HCT116 (cell line): ENCODE measurements at places on chromosomes 4 and X. TPM values are rescaled to one million over a fixed set of nuclear protein-coding genes. Genes with fewer than 3 reads are reported as not detected.
A peak's percentile ranks its signal among the peaks of the same experiment; 100 is the strongest.

GRCh38 chr4:156870131-156870530 is 101.5 kb downstream of the PDGFC start:
- no peaks in the 10 kb centered on the region for H3K4me1 ChIP-seq
- H3K27ac ChIP-seq = no peak overlapping the region
- no peak overlapping the region for H3K4me3 ChIP-seq
- no peak for DNase-seq
- H3K36me3 ChIP-seq = no peaks in the 10 kb centered on the region

DNA sequence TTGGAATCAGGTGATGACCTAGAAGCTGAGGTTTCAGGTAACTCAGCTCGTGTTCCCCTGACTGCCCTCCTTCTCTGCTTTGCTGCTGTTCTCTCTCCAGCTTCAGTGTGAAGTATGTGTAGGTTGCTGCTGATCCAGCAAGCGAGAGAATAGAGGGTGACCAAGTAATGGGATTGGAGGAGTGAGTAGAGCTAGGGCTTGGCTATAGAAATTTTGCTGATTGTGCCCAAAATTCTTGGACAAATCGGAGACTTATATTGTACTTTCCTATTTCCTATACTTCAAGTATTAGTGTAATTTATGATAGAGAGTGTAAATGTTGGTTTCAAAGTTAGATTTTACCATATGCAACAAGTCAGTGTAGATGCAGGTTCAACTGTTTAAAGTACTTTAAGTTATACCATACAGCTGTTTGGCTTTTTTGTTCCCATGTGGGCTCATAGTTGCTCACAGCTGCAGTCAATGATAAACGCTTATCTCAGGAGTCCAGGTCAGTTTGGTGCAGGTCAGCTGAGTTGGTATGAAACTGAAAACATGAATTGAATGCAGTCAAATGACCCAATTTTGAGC is 48.0 kb downstream of the RAPGEF2 start:
- no peak for DNase-seq
- H3K27ac ChIP-seq = no peak overlapping the region
- 0 out of 2 replicates have a peak, but pooled peaks cover 3% of the 10 kb centered on the region for H3K4me1 ChIP-seq
- H3K4me3 ChIP-seq = no peak overlapping the region
- no peaks in the 10 kb centered on the region for H3K27me3 ChIP-seq

GRCh38 chr4:119946359-119946758 is 120.3 kb downstream of the MAD2L1 start:
- H3K36me3 ChIP-seq = no peaks in the 10 kb centered on the region
- no peaks in the 10 kb centered on the region for H3K4me1 ChIP-seq
- H3K27me3 ChIP-seq = no peaks in the 10 kb centered on the region
- no peak overlapping the region for H3K4me3 ChIP-seq
- no peak overlapping the region for H3K27ac ChIP-seq

GRCh38 chr4:623914-624566 is 1.3 kb upstream of the PDE6B start:
- H3K4me1 ChIP-seq = no peaks in the 10 kb centered on the region
- no peaks in the 10 kb centered on the region for H3K36me3 ChIP-seq
- H3K4me3 ChIP-seq = no peak overlapping the region
- DNase-seq = no peak

DNA sequence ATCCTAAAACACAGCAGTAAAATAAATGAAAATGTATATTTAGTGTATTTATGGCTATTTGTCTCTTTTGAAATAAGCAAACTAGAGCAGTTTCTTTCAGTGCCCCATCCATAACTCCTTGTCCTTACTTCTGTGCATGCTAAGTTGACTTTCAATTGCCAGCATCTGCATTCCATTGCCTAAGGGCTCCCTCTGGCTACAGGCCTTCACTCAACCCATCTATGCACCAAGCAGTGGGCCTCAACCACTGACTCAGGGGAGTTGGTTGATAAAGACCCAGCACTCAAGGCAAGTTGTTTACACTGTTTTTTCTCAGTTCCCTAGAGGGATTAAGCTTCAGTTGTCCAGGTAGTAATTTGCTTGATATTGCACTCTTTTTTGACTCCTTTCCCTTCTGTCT is 265.7 kb downstream of the IQCM start:
- no peak overlapping the region for H3K4me3 ChIP-seq
- no peak for DNase-seq
- no peaks in the 10 kb centered on the region for H3K4me1 ChIP-seq
- no peaks in the 10 kb centered on the region for H3K27me3 ChIP-seq
- no peak overlapping the region for H3K27ac ChIP-seq
- no peaks in the 10 kb centered on the region for H3K36me3 ChIP-seq

DNA sequence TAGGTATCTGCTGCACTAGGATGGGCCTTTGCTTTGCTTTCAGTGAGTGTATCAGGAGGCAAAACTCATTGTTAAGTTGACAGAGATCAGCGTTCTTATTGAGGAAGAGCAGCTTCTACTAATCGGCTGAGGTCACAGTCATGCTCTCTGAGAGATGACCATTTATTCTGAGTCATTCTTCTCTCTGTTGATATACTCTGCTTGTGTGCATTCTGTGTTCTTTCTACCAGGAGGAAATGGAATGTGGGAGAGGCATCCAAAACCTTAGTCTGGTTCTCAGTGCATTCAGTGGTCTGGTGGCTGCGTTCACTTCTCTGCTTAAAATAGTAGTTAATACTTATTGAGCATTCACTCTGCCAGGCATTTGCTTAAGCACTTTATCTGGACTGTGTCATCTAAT is 66.2 kb downstream of the RRAGB start:
- H3K27me3 ChIP-seq = no peaks in the 10 kb centered on the region
- H3K36me3 ChIP-seq = no peaks in the 10 kb centered on the region
- no peak for DNase-seq
- no peaks in the 10 kb centered on the region for H3K4me1 ChIP-seq
- H3K27ac ChIP-seq = no peak overlapping the region
- H3K4me3 ChIP-seq = no peak overlapping the region

- H3K36me3 ChIP-seq = no peaks in the 10 kb centered on the region
- DNase-seq = no peak
- H3K4me1 ChIP-seq = no peaks in the 10 kb centered on the region
- H3K27ac ChIP-seq = no peak overlapping the region
Measured at GRCh38 chrX:132088864-132089263, 39.0 kb downstream of the FRMD7 start.

GRCh38 chrX:116306218-116306617 is 130.2 kb upstream of the SLC6A14 start:
- no peaks in the 10 kb centered on the region for H3K4me1 ChIP-seq
- no peak overlapping the region for H3K27ac ChIP-seq
- no peaks in the 10 kb centered on the region for H3K36me3 ChIP-seq
- no peak overlapping the region for H3K4me3 ChIP-seq

DNA sequence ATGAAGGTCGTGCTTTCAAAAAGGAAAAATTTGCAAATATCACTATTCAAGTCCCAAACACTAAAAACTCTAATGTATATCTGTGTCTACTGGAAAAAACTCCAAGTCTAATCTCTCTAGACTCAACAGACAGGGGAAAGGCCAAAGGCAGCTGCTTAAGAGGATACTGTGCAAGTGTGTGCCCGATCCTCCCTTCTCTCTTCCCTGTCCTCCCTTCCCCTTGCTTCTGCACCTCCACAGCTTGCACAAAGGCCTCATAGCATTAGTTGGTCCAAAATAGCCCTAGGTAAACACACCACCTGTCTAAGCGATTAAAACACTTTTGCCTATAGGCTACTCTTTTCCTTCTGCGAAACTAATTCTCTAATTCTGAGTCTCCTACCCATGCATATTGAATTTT is 10.6 kb downstream of the C4orf54 start:
- no peak overlapping the region for H3K27ac ChIP-seq
- H3K4me3 ChIP-seq = no peak overlapping the region
- no peaks in the 10 kb centered on the region for H3K27me3 ChIP-seq
- no peaks in the 10 kb centered on the region for H3K36me3 ChIP-seq
- DNase-seq = no peak

- H3K27me3 ChIP-seq = no peaks in the 10 kb centered on the region
- peaks cover 30% of the 10 kb centered on the region for H3K4me1 ChIP-seq
- H3K4me3 ChIP-seq = no peak overlapping the region
- H3K27ac ChIP-seq = no peak overlapping the region
Measured at GRCh38 chr4:6710996-6711395, 1.3 kb upstream of the MRFAP1L1 start.

DNA sequence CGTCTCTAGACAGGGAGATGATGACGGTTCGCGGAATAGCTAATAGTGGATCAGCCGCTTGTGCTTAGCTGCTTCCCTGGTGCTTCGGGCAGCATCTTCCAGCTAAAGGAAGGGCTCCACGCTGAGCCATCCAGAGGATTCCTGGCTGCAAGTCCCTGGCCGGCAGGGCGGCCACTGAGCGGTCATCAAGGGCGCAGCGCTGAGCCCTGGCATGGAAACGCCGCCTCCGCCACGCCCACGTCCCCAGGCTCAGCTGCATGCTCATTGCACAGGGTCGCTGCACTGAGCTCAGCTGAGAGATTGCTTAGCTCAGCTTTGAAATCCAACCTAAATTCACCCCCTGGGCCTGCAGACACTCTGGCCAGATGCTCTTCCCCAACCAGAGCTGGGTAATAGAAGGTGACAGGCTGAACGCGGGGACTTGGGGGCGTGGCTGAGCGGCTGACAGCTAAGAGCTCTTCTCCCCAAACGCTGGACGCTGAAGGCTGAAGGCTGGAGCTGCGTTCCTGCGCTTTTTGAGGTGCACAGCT is 118.2 kb upstream of the KIT start:
- DNase-seq = no peak
- H3K4me1 ChIP-seq = peaks cover 3% of the 10 kb centered on the region; the same call in 1 of the 2 replicates
- H3K27ac ChIP-seq = no peak overlapping the region
- no peaks in the 10 kb centered on the region for H3K36me3 ChIP-seq
- no peak overlapping the region for H3K4me3 ChIP-seq

GRCh38 chr4:146165840-146166239 is 9.7 kb upstream of the LSM6 start:
- no peak overlapping the region for H3K4me3 ChIP-seq
- H3K4me1 ChIP-seq = no peaks in the 10 kb centered on the region
- H3K27me3 ChIP-seq = no peaks in the 10 kb centered on the region
- H3K36me3 ChIP-seq = no peaks in the 10 kb centered on the region
- H3K27ac ChIP-seq = no peak overlapping the region

GRCh38 chrX:15664487-15665444 is at the start of gene CLTRN:
Gene CLTRN (minus strand): TSS chrX:15664805. CDS start chrX:15664775, 30 bp downstream.
- no peak for DNase-seq
- no peak within 1 kb of the TSS for H3K4me3 ChIP-seq
- H3K27me3 ChIP-seq = no peaks in the 10 kb centered on the region

DNA sequence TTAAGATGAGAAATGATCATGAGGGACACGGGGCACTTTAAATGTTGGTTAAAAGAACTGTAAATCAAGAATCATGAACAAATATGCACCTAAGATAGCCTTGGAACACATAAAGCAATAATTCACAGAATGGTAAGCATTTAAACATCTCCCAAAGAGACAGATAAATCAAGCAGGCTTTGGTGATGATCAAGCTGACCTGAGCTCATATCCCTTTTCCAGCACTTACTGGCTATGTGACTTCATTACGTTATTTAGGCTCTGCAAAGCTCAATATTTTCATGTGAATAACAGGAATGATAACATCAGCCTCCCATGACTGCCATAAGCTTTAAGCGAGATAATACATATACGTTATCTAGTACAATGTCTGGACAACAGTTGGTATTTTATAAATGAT is 54.9 kb downstream of the CHRNA9 start:
- H3K36me3 ChIP-seq = no peaks in the 10 kb centered on the region
- no peak overlapping the region for H3K4me3 ChIP-seq
- H3K4me1 ChIP-seq = no peaks in the 10 kb centered on the region
- no peak for DNase-seq
- H3K27me3 ChIP-seq = no peaks in the 10 kb centered on the region

- DNase-seq = peak; percentile 50
- no peak overlapping the region for H3K4me3 ChIP-seq
- no peaks in the 10 kb centered on the region for H3K36me3 ChIP-seq
- no peaks in the 10 kb centered on the region for H3K27me3 ChIP-seq
- no peaks in the 10 kb centered on the region for H3K4me1 ChIP-seq
Measured at GRCh38 chr4:94127707-94128328, 79.8 kb upstream of the SMARCAD1 start.

DNA sequence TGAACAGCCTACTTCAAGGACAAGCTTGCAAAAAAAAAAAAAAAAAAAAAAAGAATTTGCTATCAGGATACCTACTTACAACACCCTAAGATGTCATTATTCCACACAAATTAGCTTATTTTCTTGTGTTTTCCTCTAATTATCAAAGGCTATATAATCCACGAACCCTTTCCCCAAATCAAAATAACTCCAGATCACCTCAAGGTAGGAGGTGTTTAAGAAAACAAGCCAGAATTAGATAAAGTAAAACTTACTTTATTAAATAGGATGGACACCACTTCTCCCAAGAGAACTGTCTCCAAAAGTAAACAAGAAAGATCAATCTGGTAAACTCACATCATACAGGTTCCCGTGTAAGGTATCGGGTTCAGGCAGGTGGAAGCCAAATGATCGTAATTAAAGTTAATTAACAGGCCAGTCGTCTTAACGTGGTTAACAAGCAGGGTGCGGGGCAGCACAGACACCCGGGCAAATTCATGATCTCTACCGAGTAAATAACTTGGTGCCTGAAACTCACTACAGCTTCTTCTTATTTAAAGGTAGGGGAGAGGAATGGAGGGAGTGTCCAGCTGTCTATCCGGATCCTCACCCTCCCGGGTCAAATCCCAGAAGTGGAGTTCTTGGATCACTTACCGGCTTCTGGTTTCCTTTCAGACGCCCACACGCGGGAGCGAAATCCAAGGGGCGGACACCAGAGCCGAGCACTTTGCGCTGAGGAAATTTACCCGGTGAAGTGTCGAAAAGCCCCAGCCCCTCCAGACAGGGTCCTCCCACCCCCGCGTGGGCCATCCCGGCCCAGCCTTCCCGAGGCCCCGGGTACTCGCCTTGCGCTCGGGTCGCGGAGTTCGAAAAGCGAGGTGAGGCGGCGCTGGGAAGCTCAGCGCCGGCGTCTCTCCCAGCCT is 708 bp downstream of the ARAP2 start:
- H3K4me3 ChIP-seq = peak overlapping the region; percentile 78
- H3K27ac ChIP-seq = peak overlapping the region; percentile 88
- peaks cover 4% of the 10 kb centered on the region; the same call in 1 of the 2 replicates for H3K36me3 ChIP-seq
- no peak for DNase-seq
- H3K4me1 ChIP-seq = peaks cover 29% of the 10 kb centered on the region

GRCh38 chrX:119381349-119381944 is 17.7 kb upstream of the SLC25A43 start:
- H3K27ac ChIP-seq = no peak overlapping the region
- no peaks in the 10 kb centered on the region for H3K27me3 ChIP-seq
- no peaks in the 10 kb centered on the region for H3K4me1 ChIP-seq
- no peaks in the 10 kb centered on the region for H3K36me3 ChIP-seq
- no peak for DNase-seq

The ZBED1 gene
- 21.0 TPM for total RNA-seq

The SUPT20HL2 gene
- not detected for total RNA-seq

The SLC10A4 gene
- total RNA-seq = 8.4 TPM

The IGSF1 gene
- total RNA-seq = 0.79 TPM

The ZNF711 gene
- 6.1 TPM for total RNA-seq

The SOD3 gene
- total RNA-seq = 0.25 TPM

The GLOD5 gene
- not detected for total RNA-seq

The PRRG1 gene
- 16.0 TPM for total RNA-seq

The GLRA2 gene
- total RNA-seq = not detected

The INTS12 gene
- total RNA-seq = 18.5 TPM

The CNKSR2 gene
- total RNA-seq = not detected

The TMEM271 gene
- not detected for total RNA-seq
